Left kidney (tissue), 8 donors: ENCODE measurements at places on chromosomes 11 and 22.

GRCh38 chr11:9884601-9885000 is 220.7 kb downstream of the SWAP70 start:
- DNase-seq: no peak

DNA sequence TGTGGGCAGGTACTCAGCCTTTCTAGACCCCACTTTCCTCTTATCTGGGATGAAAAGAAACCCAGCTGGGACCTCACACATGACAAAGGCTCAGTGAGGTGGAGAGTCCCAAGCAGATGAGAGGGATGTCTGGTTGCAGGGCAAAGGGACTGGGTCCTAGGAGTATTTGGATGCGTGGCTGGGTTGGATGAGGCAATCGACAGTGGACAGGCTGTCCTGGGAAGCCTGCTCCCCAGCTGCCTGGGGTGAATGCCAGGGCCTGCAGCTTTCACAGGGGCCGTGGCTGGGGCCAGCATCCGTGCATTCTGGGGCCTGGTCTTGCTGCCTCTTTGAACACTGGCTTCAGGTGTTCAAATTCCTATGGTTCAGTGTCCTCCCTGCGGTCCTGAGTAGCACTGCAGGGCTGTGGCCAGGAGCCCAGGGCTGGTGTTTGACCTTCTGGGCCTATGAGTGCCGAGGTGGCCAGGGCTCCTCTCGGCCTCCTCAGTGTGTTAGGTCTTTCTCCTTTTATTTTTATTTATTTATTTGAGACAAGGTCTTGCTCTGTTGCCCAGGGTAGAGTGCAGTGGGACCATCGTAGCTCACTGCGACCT is 65.3 kb downstream of the MCM5 start:
- no peak for DNase-seq

DNA sequence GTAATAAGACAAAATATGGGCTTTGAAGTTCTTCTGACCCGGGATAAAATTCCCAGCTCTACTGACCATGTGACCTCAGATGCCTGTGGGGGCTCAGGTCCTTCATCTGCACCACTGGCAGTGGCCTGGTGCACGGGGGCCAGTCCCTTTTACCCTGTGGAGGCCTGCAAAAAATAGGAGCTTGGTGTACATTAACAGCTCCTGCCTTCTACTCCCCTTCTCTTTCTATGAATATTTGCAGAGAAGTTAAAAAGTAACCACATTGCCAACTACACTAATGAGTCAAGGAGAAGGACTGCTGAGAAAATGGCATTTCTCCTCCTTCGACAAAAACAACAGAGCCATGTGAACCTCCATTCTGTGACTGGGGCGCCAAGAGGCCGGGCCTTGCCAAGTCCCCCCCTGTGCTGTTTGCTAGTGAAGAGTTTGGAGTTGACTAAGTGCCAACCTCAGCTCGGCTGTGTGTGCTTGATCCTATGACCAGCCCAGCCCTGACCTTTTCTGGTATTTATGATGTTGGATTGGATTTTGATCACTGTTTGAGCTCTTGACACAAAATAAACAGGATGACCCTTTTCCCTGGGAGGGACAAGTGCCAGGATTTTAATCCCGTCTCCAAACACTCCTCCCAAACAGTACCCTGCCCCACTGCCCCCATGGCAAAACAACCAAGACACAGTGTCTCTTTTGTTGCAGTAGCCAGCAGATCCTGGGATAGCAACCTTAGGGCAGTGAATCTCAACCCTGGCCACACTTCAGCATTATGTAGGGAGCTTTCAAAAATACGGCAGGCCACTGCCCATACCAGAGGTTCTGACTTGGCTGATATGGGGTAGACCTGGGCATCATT is 380.1 kb downstream of the LARGE1 start:
- peak; percentile 39 for DNase-seq

GRCh38 chr11:67410984-67411784 is 4.3 kb upstream of the CARNS1 start:
- DNase-seq: no peak

DNA sequence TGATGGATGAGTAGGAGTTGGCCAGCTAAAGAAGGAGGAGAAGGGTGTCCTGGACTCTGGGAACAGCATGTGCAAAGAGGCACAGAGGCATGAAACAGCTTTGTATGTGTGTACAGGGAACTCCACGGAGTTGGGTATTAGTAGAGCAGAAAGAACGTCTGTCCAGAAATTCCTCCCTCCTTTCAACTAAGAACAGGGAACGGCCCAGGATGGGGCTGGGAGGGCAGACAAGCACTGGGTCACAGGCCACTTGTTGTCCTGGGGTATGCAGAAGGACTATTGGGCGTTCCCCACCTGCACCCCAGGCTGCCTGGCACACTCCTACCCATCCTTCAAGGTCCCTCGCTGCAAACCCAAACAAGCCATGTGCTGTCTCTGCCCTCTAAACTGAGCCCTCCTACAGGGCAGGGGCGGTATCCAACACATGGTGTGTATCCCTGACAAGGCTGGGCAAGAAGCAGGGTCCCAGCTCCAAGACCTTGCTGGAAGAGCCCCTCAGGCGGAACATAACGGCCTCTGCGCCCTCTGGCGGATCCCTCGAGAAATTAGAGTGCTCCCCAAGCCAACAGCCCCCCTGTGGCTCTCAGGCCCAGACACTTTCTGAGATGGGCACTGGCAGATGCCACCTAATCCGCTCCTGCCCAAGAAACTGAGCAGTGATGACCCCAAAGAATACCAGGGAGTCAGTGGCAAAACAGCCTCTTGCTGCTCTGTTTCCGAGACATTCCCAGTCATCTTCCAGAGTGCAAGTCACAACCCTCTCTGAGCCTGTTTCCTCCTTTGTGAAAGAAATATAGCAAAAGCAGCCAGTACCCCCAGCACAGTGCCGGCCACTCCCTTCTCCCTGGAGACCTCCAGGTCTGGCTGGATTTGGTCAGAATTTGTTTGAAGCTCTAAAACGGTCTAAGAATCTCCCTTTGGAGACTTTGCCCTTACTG is 1.6 kb upstream of the ELFN2 start:
- peak; percentile 72 for DNase-seq

DNA sequence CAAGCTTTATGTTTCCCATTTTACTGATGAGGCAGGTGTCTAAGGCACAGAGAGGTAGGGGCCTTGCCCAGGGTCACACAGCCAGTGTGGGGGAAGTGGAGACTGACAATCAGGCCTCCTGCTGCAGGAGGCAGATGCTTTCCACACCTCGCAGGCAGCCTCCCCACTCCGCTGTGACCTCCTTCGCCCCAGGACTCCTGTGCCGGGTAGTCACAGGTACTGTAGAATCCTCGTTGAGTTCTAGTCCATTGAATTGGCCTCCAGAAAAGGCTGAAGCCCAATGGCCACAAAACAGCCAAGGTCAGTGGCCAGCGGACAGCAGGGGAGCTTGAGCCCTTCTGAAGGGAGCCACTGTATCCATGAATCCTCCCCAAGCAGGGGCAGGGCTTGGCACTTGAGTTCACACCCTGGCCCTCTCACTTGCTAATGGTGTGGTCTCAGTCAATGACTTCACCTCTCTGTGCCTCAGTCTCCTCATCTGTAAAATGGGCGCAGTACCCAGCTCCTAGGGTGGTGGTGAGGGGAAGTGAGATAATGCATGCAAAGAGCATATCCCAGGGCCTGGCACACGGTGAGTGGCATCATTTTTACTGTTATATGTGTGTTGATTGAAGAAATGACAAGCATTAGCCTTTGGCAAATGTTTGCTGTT is 1.1 kb upstream of the FXYD2 start:
- no peak for DNase-seq
